ENCODE measurements at places on chromosomes 12 and 14.
A peak's percentile ranks its signal among the peaks of the same experiment; 100 is the strongest.

DNA sequence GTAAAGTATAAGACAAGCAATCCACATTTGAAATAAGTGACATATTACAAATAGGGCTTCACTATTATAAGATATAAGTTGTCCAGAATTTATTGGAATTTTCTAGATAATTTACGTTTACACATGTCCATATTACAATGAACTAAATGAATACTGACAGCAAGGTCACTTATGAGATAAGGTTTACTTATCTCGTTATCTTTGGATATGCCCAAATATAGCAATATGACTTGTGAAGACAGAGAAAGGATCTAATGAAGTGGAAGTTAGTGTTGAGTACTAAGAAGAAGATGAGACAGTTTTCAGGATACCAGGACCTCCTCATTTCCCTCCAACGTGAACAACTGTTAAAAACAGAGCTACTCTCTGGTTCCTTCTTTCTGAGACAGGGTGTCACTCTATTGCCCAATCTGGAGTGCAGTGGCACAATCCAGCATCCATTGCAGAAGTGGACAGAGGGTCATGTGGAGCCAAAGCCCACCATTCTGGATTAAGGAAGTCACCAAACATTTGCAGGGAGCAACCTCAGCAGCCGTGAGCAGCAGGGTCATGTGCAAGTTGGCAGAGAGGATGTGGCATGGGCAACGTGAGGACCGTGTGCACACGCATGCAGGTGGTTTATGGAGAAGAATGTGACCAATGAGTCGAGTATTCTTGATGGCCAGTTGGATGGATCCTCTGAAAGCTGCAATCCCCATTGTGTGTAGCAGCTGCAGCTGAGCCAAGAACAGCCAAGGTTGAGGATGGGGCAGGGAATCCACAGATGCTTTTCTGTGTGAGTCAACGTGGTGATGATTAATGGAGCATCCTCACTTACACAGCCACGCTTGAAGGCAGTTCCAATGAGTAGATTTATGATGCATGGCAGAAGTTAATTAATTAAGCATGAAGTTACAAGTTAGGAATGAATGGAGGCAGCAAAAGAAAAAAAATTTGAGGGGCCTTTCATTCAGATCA lies 111.0 kb downstream of the BICD1 start:
- DNase-seq: peak; percentile 81

DNA sequence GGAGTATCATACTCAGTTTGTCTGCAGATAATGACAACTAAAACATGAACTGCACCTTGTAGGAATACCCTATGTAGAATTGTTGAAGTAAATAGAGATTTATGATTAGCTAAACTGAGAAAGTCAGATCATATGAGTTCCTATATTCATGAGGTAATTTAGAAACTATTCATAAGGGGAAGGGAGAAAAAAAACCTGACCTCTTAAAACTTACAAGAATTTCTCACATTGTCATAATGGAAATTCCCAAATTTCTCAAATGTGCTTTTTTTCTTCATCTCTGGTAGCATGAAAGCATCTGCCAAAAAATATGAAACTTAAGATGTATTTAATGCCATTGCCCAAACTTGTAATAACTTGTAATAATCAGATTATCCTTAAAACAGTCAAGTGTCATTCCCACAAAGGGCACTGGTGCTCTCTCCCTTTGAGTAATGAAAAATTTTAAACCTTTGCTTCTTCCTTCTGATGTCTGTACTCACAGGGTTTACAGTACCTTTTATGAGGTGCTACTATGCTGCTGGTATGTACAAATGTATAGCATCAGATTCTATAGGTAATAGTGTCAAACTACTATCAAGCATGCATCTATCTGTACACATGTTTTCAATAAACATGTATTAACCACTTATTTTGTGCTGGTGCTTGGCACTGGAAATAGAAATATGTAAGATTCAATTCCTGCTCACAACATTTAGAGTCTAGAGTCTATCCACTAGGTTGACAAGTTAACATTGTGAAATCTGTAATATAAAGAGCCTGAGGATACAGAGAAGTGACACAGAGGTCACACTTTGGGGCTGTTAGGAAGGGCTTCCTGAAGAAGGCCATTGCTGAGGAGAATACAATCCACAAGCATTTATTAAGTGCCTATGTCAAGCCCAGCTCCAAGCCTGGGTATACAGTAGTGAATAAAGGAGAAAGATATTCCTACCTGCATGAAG lies 17.4 kb upstream of the DRAM1 start:
- no peak for DNase-seq

DNA sequence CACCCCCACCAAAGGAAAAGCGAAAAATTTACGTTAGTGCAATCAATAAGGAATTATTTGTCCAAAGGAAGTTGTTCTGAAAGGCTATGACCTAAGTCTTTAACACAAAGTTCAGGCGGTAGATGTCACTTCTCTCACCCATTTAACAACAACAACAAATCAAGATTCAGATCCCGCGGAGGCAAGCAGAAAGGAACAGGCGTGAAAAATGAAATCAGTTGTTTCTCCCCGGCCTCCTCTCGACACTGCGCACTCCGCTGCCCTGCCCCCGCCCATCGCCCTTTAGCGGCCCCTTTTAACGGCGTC lies 1.4 kb downstream of the DENND5B start:
- peak; percentile 36 for DNase-seq

GRCh38 chr12:93634416-93634815 lies 42.8 kb upstream of the CRADD start:
- DNase-seq: no peak

DNA sequence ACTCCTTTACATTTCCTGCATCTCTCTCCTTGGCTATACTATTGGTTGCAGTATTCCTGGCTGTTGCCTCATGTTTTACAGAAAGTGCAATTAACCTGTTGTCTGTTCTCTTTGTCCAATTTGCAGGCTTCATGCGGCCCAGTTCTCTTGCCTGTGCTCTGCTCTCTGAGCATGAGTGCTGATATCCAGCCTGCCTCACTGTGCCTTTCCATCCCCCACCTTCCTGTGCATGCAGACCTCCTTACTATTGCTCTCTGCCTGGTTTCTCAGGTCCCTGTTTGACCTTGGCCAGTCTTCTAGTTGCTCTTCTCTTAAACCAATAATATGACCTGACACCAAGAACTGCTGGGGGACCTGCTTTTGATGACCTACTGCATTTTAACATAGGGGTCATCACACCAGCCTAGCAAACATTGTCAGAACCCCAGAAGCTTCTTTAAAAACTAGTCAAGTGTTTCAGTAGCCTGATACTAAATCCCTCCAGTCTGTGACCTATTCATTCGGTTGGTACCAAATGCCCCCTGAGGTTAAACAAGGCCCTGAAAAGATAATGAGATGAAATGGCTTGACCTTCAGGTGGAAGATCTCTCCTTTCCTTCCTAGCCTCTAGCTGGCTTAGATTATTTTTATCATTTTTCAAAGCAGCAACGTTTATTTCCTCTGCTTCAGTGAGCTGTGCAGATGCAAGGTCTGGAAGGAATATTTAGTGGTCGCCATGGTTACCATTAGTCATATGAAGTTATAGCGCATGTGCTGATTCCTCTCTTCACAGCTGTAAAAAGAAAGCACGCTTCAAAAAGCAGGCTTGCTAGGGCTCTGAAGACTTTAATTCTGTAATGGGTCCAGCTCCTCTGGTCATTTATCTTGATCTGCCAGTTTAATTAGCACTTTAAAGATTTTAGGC lies 216.5 kb downstream of the PHLDA1 start:
- peak; percentile 56 for DNase-seq

DNA sequence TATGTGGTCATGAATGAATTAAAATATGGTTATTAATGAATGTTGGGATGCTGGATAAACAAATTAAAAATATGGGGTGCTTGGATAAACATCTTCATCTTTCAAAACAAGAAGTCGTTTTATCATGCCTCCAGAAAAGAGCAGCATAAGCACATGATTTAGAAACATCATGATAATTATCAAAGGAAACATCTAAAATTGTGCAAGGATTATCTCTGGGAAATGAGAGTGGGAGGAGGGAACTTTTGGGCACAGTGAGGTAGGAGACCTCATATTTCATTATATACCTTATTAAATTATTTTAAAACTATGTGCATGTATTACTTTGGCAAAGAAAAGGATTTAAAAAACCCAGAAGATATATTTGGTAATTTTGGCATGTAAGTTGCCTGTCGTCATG lies 8.9 kb downstream of the C3AR1 start:
- no peak for DNase-seq

- no peak for DNase-seq
Measured at GRCh38 chr12:32478858-32479725, 79.7 kb downstream of the FGD4 start.

- no peak for DNase-seq
Measured at GRCh38 chr12:46186088-46186487, 82.8 kb downstream of the SLC38A1 start.

All from NCI-H446 (cell line).